ENCODE measurements at places on chromosomes 16 and 17.
A peak's percentile ranks its signal among the peaks of the same experiment; 100 is the strongest.

- no peak for DNase-seq
Measured at GRCh38 chr17:48123111-48123510, 15.5 kb downstream of the SNX11 start.

DNA sequence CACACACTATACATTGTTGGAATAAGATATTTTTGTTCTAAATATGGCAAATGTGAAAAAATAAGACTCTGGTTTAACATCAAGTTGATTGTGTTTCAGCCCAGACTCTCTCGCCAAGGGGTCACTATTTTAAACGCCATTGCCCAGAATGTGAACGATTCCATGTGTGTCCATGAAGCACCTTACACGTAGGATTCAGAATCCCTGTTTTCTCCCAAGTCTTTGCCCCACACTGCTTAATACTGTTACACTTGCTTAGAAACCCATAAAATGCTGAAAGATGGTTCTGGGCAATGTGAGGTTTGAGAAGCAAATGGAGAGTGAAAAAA is 7.7 kb downstream of the HS3ST3B1 start:
- no peak for DNase-seq

DNA sequence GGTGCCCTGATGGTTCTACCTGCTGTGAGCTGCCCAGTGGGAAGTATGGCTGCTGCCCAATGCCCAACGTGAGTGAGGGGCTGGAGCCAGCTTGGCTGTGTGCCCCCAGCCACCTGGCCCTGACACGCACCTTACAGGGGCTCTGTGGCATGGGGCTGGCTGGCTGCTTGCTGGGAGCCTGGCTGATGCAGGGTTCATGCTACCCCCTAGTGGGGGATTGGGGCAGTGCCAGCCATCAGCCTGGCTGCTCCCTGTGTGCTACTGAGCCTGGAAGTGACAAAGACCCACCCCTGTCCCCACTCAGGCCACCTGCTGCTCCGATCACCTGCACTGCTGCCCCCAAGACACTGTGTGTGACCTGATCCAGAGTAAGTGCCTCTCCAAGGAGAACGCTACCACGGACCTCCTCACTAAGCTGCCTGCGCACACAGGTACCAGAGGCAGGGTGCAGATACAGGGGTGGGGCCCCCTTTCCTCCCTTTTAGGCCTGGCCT is 5.7 kb downstream of the GRN start:
- peak; percentile 18 for DNase-seq

DNA sequence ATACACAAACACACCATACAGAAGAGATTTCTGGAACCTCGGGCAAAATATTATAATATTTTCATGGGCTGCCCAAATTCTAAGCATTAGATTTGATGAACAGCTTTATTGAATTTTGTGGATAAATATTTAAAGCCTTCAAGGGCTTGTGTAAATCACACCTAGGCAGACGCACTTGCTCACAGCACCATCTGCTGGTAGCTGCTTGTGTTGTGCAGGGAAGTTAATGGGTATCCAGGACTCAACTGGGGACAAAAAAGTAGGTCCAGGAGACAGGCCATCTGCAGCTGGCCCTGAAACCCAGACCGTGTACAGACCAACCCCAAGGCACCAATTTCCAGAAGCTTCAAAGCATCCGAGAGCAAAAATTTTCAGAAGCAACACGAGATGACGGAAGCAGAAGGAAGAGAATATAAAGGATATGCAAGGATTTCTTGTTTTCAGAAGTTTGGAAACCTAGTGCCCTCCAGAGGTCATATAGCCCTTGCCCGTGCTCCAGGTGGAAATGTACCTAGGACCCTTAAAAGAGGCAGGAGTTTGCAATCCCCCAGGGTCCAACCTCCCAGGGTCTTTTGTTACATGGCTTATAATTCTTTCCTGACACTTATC is 140.0 kb downstream of the CHD9NB start:
- DNase-seq, result peak; percentile 20

GRCh38 chr16:28289048-28289447 is 3.3 kb upstream of the SBK1 start:
- DNase-seq, result no peak

- DNase-seq, result no peak
Measured at GRCh38 chr17:80117491-80118401, 16.4 kb downstream of the GAA start.

GRCh38 chr17:17354560-17355349 is 51.6 kb downstream of the NT5M start:
- DNase-seq, result peak; percentile 21

GRCh38 chr16:4142268-4142667 is 26.0 kb upstream of the ADCY9 start:
- no peak for DNase-seq

DNA sequence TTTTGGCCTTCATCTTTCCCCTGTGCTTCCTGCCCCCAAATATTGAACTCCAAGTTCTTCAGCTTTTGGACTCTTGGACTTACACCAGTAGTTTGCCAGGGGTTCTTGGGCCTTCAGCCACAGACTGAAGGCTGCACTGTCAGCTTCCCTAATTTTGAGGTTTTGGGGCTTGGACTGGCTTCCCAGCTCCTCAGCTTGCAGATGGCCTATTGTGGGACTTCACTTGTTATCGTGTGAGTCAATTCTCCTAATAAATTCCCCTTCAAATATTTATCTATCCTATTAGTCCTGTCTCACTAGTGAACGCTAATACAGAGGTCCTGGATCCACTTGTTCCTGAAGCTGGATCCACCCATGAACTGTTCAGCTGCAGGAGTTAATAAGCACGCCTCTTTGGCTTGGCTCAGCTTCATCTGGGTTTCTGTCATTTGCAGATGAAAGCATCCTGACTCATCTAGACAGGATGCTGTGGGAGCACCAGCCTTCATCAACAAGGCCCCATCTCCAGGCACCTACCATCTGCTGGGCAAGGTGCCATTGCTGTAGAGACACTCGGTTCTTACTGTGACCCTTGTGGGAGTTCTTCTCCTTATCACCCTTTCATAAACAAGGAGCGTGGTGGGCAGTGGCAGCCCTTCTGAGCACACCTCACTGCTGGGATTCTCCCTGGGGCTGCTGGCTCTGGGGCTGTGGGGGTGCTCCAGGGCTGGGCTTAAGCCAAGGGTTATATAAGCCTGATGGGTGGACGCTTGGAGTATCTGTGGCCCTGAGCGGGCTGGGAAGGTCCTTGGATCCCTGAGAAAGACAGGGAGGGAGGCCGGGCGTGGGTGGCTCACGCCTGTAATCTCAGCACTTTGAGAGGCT is 23.1 kb downstream of the LAT start:
- peak; percentile 81 for DNase-seq

DNA sequence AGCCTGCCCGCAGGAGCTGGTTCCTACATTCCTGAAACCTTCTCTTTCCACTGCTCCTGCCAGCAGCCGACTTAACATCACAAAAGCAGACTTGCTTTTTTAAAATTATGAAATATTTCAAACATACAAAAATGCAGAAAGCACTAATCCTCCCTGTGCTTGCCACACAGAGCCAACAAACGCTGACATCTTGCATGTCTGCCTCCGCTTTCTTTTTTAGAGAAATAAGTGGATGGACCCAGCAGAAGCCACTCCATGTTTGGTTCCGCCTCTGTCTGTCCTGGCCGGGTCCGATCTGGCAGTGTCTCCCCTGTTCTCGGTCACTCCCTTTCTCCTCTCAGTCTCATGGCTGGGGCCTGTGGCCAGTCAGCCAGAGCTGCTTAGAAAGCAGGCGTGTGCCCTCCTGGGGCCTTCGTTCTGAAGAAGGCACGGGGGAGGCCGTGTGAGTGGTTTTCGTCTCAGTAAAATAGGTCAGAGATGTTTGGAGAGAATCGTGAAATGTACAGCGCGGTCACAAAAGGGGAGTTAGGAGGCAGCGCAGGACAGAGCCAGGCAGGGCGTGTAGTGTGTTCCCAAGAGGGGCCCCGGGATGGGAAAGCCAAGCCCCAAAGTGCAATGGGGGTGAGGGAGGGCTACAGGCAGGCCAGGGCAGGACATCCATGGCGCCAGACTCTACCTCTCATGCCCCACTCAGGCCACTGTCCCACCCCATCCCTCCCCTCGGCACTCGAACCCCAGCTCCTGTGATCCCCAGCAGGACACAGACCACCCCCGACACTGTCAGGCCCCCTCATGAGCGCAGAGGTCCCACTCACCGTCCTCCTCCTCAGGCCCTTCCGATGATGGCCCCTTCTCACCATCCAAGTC is 23.2 kb downstream of the MXRA7 start:
- DNase-seq, result no peak

DNA sequence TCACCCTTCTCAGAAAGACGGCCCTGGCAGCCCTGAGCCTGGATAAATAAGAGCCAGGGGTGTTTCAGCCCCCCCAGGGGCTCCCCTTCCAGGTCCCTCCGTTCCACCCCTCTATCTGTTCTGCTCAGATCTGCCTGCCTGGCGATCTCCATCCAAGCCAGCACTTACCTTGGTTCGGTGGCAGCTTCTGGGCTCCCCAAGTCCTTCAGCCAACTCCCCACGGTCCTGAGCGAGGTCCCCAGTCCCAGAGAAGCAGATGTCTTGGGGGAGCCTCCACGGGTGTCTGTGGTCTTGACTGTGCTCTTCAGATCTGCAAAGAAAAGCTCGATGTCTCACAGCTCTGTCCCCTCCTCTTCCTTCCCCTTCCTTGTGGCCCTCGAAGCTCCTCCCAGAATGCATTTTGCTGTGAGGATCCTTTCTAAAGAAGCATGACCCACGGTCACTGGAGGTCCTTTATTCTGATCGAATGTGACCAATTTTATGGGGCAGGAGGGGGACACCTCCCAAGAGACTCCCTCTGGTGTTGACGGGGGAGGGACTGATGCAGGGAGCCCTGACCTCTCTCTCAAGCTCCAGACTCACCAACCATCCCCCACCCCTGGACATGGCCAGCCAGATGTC is at the start of gene PIK3R6:
Gene PIK3R6 (minus strand): TSS at position 314 of the 621 bp plus-strand sequence. CDS start 17,880 bp downstream, outside the sequence.
- no peak for DNase-seq

- no peak for DNase-seq
Measured at GRCh38 chr16:10951026-10951425, 6.7 kb downstream of the CLEC16A start.

GRCh38 chr17:46796956-46797530 is 21.4 kb downstream of the WNT3 start:
- DNase-seq, result no peak

GRCh38 chr17:32813021-32813420 is 63.9 kb downstream of the MYO1D start:
- no peak for DNase-seq
